ENCODE measurements at places on chromosomes 2 and 18. TPM values are rescaled to one million over a fixed set of nuclear protein-coding genes. Genes with fewer than 3 reads are reported as not detected.

GRCh38 chr2:101803128-101803527, 105.6 kb downstream of the MAP4K4 start:
- H3K36me3 ChIP-seq, result peaks cover 3% of the 10 kb centered on the region
- H3K27me3 ChIP-seq, result no peaks in the 10 kb centered on the region
- H3K27ac ChIP-seq, result no peak overlapping the region
- H3K4me1 ChIP-seq, result peaks cover 31% of the 10 kb centered on the region
- DNase-seq, result no peak
- no peak overlapping the region for H3K4me3 ChIP-seq

- DNase-seq, result no peak
- H3K36me3 ChIP-seq, result no peaks in the 10 kb centered on the region
- peaks cover 14% of the 10 kb centered on the region for H3K4me1 ChIP-seq
- no peak overlapping the region for H3K27ac ChIP-seq
Measured at GRCh38 chr2:136010126-136010525, 24.7 kb upstream of the DARS1 start.

GRCh38 chr2:17589406-17590035, 49.0 kb downstream of the VSNL1 start:
- no peak for DNase-seq
- no peak overlapping the region for H3K4me3 ChIP-seq
- no peaks in the 10 kb centered on the region for H3K36me3 ChIP-seq
- no peak overlapping the region for H3K27ac ChIP-seq

GRCh38 chr2:162342321-162342720, 1.6 kb upstream of the GCA start:
- H3K27me3 ChIP-seq, result no peaks in the 10 kb centered on the region
- H3K4me1 ChIP-seq, result peaks cover 5% of the 10 kb centered on the region
- H3K27ac ChIP-seq, result no peak overlapping the region
- no peak overlapping the region for H3K4me3 ChIP-seq

DNA sequence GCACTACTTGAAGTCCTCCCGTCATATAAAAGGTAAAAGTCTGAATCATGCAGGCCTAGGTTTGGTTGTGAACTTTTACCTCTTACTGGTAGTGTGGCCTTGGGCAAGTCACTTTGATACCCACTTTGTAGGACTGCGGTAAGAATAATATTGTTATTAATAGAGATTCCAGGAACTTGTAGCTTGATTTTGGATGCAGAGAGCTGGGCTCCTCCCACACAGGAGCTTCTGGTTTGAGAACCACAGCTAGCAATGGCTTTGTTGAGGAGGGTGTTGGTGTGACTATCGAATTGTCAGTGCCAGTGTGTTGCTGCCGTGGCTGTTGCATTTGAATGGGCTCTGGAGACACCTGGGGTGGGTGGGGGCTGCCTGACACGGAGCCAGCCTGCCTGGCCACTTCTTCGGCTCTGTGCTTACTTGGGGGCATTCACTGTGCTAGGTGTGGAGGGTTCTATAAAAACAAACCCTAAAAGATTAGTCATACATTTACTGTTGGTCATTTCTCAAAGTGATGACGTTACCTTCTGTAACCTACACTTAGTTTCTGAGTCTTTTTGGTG, 38.5 kb downstream of the ASAP2 start:
- H3K27me3 ChIP-seq, result no peaks in the 10 kb centered on the region
- H3K4me1 ChIP-seq, result peaks cover 31% of the 10 kb centered on the region
- no peak for DNase-seq

DNA sequence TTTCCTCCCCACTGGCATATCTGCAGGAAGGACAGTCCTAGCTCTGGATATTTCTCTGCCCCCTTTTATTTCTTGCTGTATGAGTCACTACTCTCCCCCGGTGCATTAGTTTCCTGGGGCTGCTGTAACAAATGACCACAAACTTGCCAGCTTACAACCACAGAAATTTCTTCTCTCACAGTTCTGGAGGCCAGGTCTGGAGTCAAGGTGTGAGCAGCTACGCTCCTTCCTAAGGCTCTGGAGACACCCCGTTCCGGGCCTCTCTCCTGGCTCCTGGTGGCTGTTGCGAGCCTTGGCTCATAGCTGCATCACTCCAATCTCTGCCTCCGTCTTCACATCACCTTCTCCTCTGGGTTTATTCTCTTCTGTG, 34.1 kb downstream of the PTPRM start:
- no peak overlapping the region for H3K27ac ChIP-seq
- DNase-seq, result no peak
- H3K27me3 ChIP-seq, result no peaks in the 10 kb centered on the region
- no peaks in the 10 kb centered on the region for H3K36me3 ChIP-seq
- no peak overlapping the region for H3K4me3 ChIP-seq
- H3K4me1 ChIP-seq, result peaks cover 23% of the 10 kb centered on the region

GRCh38 chr2:132751836-132752235, 81.8 kb upstream of the LYPD1 start:
- no peaks in the 10 kb centered on the region for H3K4me1 ChIP-seq
- no peak overlapping the region for H3K4me3 ChIP-seq
- no peaks in the 10 kb centered on the region for H3K36me3 ChIP-seq

DNA sequence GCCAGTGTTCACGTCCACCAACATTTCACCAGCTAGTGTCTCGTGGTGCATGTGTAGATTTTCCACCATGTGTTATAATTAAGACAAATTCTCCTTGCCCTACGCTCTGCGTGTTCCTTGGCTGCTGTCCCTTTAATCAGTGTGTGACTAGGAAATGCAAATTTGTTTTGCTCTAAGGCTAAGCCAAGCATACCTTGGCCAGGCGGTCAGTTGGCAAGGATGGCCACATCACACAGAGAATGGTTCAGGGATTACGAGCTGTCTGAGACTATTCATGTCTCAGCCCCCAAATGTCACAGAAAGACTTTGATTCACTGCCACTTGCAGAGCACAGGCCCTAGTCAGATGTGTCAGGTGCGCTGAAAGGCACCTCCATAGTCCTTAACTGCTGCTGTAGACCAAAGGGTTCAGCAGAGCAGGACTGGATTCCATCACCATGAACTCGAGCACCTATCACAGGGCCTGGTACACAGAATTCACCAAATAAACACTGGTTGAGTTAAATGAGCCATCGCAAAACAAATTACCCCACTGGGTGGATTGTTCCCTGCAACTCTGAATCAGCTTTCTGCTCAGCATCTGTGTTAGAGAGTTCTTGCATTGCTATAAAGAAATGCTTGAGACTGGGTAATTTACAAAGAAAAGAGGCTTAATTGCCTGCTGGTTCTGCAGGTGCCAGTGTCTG, 128.4 kb downstream of the CABLES1 start:
- H3K4me3 ChIP-seq, result no peak overlapping the region
- H3K27me3 ChIP-seq, result no peaks in the 10 kb centered on the region
- peaks cover 55% of the 10 kb centered on the region for H3K4me1 ChIP-seq
- H3K36me3 ChIP-seq, result no peaks in the 10 kb centered on the region
- no peak overlapping the region for H3K27ac ChIP-seq

- no peaks in the 10 kb centered on the region for H3K4me1 ChIP-seq
- H3K4me3 ChIP-seq, result no peak overlapping the region
- peak; percentile 81 for DNase-seq
- H3K27ac ChIP-seq, result no peak overlapping the region
- H3K36me3 ChIP-seq, result no peaks in the 10 kb centered on the region
Measured at GRCh38 chr2:103327966-103328365, 566.1 kb downstream of the TMEM182 start.

- H3K36me3 ChIP-seq, result no peaks in the 10 kb centered on the region
- H3K4me1 ChIP-seq, result no peaks in the 10 kb centered on the region
- no peak overlapping the region for H3K27ac ChIP-seq
- no peaks in the 10 kb centered on the region for H3K27me3 ChIP-seq
- no peak overlapping the region for H3K4me3 ChIP-seq
Measured at GRCh38 chr2:147182260-147182659, 662.6 kb upstream of the ACVR2A start.

GRCh38 chr2:7771781-7772180, 854.6 kb downstream of the RNF144A start:
- no peak for DNase-seq
- no peak overlapping the region for H3K27ac ChIP-seq
- H3K4me3 ChIP-seq, result no peak overlapping the region
- no peaks in the 10 kb centered on the region for H3K27me3 ChIP-seq

GRCh38 chr18:36757081-36757480, 71.7 kb downstream of the TPGS2 start:
- H3K27me3 ChIP-seq, result no peaks in the 10 kb centered on the region
- H3K36me3 ChIP-seq, result peaks cover 7% of the 10 kb centered on the region
- no peak overlapping the region for H3K27ac ChIP-seq
- peak; percentile 82 for DNase-seq
- peaks cover 19% of the 10 kb centered on the region for H3K4me1 ChIP-seq
- H3K4me3 ChIP-seq, result no peak overlapping the region

DNA sequence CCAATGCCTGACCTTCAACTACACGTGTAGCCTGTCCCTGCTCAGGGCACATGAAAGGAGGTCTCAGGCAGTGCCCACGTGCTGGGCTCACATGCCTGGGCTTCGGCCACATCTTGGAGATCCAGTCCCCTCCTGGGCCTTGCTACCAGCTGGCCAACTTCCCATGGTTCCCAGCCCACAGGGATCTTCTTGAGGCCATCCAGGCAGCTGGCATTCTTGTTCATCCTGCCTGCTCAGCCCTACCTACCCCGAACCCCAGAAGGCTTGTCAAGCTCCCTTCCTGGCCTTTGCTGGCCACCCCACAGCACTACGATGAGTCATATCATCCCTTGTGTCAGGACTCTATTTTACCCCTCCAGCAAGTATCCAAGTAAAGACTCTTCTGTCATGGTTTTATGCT, 97.1 kb downstream of the ZBTB7C start:
- no peak for DNase-seq
- H3K4me1 ChIP-seq, result peaks cover 8% of the 10 kb centered on the region
- peaks cover 3% of the 10 kb centered on the region for H3K27me3 ChIP-seq
- no peaks in the 10 kb centered on the region for H3K36me3 ChIP-seq

DNA sequence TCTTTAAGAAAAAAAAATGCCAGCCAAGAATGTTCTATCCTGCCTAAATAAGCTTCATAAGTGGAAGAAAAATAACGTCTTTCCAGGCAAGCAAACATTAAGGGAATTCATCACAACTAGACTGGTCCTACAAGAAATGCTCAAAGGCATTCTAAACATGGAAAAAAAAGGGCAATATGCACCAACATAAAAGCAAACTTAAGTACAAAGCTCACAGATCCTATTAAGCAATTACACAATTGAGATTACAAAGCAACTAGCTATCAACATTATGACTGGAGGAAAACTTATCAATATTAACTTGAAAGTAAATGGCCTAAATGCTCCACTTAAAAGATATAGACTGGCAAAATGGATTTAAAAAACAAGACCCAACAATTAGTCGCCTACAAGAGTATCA, 240.6 kb upstream of the CTAGE1 start:
- H3K27ac ChIP-seq, result no peak overlapping the region
- no peaks in the 10 kb centered on the region for H3K36me3 ChIP-seq
- no peaks in the 10 kb centered on the region for H3K27me3 ChIP-seq
- H3K4me1 ChIP-seq, result no peaks in the 10 kb centered on the region

GRCh38 chr2:233140077-233140585, 80.0 kb downstream of the INPP5D start:
- no peaks in the 10 kb centered on the region for H3K4me1 ChIP-seq
- H3K27me3 ChIP-seq, result peaks cover 11% of the 10 kb centered on the region
- H3K4me3 ChIP-seq, result no peak overlapping the region

DNA sequence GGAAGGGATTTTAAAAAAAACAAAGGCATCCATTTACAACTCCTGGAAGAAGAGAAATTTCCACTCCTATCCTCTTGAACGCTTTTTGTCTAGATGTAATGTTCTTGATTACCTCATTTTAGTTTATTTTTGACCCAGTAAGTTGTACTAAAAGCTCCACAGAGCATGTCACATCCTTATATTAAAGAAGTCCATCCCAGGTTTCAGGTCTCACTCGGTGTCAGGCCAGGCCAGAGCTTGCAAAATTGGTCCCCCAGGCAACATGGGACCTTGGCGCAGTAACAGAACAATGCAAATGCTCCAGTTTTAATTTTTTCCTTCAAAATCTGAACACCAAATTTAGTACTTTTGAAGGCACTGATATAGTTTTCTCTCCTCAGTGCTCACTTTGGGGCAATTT, 218.4 kb upstream of the REV1 start:
- no peaks in the 10 kb centered on the region for H3K36me3 ChIP-seq
- H3K4me3 ChIP-seq, result no peak overlapping the region
- DNase-seq, result peak; percentile 88

DNA sequence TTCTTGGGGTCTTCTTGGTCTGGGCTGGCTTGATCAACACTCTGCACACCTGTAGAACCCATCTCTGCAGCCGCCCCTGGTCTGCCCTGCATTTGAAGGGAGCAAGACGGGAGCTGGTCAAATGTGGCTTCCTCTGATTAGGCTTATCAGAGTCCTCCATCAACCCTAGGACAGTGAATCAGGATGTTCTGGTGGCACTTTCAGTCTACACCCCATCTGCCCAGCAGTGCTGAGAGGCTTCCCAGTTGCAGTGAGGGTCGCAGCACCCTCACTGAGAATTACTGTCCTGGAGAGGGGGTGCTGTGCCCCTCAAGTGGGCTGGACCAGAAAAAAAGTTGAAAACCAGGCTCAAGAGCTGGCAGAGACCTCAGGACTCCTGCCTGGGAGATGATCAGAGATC, 152.9 kb downstream of the DYSF start:
- no peak overlapping the region for H3K4me3 ChIP-seq
- H3K27ac ChIP-seq, result no peak overlapping the region
- H3K27me3 ChIP-seq, result peaks cover 2% of the 10 kb centered on the region
- no peak for DNase-seq
- peaks cover 30% of the 10 kb centered on the region for H3K4me1 ChIP-seq
- H3K36me3 ChIP-seq, result peaks cover 7% of the 10 kb centered on the region

- H3K4me3 ChIP-seq, result no peak overlapping the region
- peaks cover 7% of the 10 kb centered on the region for H3K4me1 ChIP-seq
Measured at GRCh38 chr2:129193961-129194360, 785.5 kb upstream of the RAB6C start.

Gene MDH1
- polyA plus RNA-seq, result 393 TPM

Gene MAPK4
- 4.8 TPM for polyA plus RNA-seq

Gene CIB4
- polyA plus RNA-seq, result not detected

Gene RBM44
- 0.74 TPM for polyA plus RNA-seq

Gene KCNIP3
- polyA plus RNA-seq, result 5.5 TPM

Gene NT5C1B
- 0.28 TPM for polyA plus RNA-seq

Gene TMEM247
- polyA plus RNA-seq, result not detected
